Stimulated activated CD8-positive, alpha-beta memory T cell treated with anti-CD3 and anti-CD28 coated beads, Interleukin-4, amount 100 ng/mL, for 1 hour (primary cell): ENCODE measurements at places on chromosomes 13 and 19.

GRCh38 chr13:40109351-40109844 is 453.9 kb downstream of the COG6 start:
- DNase-seq = no peak

- no peak for DNase-seq
These were observed 17.1 kb downstream of the NWD1 start for GRCh38 chr19:16736709-16737108.

GRCh38 chr19:33731881-33732280 is 64.8 kb upstream of the KCTD15 start:
- no peak for DNase-seq

DNA sequence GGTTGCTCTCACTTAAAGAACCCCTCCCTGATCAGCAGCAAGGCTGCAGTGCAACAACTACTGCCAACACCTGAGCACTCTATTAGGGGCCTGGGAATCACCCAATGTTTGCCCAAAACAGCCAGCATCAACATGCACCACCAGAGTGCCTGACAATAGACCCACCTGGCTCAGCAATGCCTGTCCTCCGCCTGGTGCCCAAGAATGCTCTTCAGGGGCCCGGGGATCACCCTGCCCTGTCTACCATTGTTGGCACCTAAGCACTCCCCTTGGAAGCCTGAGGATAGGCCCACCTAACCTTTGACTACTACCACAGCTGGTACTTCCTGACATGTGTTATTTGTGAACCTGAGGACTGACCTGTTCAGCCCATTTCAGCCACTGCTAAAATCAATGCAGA is 1363.1 kb upstream of the PRR20A start:
- DNase-seq = no peak

GRCh38 chr13:112259511-112259910 is 116.6 kb upstream of the SPACA7 start:
- DNase-seq = no peak

GRCh38 chr19:43983544-43983911 is 460 bp upstream of the ZNF155 start:
- DNase-seq = no peak
